Activated T-helper 17 cell treated with anti-CD3 and anti-CD28 coated beads, Interleukin-2, amount 50 U/mL, for 72 hours (primary cell): ENCODE measurements at places on chromosomes 5 and 9.

DNA sequence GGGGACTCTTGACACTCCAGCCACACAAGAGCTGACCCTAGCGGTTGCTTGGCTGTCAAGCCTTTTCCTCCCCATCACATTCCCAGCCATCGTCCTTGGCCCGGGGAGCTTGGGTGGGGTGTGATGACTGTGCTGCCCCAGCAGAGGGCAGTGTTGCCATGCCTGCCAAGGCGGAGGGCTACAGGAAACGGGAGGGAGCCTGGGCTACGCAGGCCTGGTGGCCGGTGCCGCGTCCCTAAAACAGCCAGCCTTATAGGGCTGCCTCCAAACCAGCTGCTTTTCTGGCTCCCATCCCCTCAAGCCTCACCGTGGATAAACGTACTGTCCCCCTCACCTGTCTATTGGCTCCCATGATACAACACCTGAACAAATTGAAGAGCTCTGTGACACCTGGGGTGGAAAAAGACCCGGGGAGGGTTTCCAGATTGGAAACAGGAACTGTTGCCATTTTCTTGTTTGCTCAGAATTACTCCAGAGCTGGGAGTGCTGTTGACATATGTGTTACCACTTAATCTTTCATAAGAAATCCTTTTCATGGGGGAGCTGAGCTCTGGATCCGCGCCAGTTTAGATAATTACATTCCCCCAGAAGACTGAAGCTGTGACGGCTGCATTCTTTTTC lies 72.8 kb upstream of the ASTN2 start:
- ATAC-seq: peak; percentile 62

GRCh38 chr9:121009650-121010049 lies 40.4 kb downstream of the C5 start:
- ATAC-seq: peak; percentile 85

DNA sequence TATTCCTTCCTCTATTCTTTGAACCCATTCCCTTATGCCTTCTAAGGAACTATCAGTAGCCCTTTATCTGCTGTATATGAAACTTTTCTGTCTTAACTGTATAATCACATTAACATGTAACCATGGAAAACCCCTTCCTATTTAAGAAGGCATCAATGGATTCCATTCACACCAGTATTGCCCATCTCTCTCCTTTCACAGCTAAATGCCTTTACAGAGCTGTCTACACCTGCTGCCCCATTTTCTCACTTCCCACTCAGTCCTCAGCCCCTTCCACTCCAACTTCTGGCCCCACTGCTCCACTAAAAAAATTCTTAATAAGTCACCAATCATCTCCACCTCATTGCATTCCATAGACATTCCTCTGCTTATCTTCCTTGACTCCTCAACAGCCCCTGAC lies 50.8 kb downstream of the SEC61B start:
- no peak for ATAC-seq

DNA sequence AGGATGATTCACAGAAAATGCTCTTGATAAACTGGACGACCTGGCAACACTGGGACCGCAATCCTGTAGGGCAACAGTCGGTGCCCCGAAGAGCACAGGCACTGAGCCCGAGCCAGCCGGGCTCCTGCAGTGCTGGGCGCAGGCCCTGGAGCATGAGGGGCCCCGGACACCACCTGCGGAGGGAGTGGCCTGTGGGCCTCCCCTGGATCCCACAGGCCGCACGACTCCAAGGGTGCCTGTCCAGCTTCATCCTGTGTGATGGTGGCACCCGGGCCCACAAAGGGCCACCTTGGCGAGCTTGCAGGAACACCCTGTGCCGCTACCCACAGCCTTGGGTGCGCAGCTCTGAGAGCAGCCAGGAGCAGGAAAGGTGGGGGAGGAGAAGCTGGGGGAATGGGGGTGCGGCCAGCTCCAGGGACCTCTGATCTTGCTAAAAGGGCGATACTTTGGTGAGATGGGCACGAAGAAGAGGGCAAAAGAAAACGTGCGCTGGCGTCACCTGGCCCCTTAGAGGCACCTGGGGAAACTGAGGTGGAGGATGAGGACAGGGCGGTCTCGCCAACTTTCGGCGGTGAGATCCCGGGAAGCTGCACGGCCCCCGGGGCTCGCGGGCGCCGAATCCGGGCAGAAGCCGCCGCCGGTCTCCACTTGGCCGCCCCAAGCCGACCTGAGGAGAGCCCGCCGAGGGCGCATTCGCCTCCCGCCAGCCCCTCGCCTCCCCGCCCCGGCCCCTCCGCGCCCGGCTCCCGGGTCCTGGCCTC lies 722 bp downstream of the TBC1D9B start:
- ATAC-seq: peak; percentile 29

GRCh38 chr9:93009337-93010015 lies 49.0 kb upstream of the SUSD3 start:
- no peak for ATAC-seq

- ATAC-seq: no peak
Observed at GRCh38 chr9:113776194-113776593, 99.9 kb upstream of the ZNF618 start.
